Activated CD4-positive, alpha-beta T cell treated with anti-CD3 and anti-CD28 coated beads, Interleukin-2, amount 50 U/mL, for 16 hours (primary cell): ENCODE measurements at places on chromosomes 11 and 22.
A peak's percentile ranks its signal among the peaks of the same experiment; 100 is the strongest.

GRCh38 chr11:1892116-1892515 lies 421 bp upstream of the PRR33 start:
- DNase-seq: no peak

GRCh38 chr11:111494040-111494439 lies 18.1 kb downstream of the BTG4 start:
- DNase-seq: no peak

- DNase-seq: no peak
Observed at GRCh38 chr11:72771507-72771906, 19.3 kb upstream of the ARAP1 start.

GRCh38 chr11:8168485-8169257 lies at the start of gene RIC3:
RIC3 (minus strand) TSS chr11:8169025; CDS start chr11:8168989, 36 bp downstream.
- DNase-seq: peak; percentile 41

- DNase-seq: peak; percentile 98
Observed at GRCh38 chr11:71928737-71929443, at the start of gene RNF121. RNF121 (plus strand) TSS chr11:71929046; CDS start chr11:71929062, 16 bp downstream.

- no peak for DNase-seq
Observed at GRCh38 chr11:128085276-128085675, 502.1 kb downstream of the ETS1 start.

DNA sequence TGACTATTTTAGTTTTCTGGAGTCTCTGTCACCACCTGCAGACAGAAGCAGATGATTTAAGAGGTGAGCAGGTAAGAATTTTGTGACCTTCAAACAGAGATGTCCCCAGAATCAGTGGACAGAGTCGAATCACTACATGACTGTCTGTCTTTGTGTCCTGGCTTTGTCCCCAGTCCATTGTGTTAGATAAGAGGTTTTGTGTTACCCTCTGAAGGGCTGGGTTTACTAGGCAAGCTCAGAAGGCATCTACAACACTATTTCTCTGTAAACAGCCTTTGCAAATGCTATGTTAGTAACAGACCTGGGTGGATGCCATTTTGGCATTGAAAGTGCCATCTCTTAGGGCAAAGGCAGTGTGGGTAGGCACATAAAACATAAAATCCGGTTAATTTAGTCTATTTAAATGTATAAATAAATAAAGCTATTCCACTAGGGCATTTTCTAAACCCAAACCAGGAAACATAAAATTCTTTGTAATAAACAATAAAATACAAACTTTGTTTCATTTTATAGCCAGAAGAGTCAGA lies 40.3 kb upstream of the CADM1 start:
- no peak for DNase-seq

DNA sequence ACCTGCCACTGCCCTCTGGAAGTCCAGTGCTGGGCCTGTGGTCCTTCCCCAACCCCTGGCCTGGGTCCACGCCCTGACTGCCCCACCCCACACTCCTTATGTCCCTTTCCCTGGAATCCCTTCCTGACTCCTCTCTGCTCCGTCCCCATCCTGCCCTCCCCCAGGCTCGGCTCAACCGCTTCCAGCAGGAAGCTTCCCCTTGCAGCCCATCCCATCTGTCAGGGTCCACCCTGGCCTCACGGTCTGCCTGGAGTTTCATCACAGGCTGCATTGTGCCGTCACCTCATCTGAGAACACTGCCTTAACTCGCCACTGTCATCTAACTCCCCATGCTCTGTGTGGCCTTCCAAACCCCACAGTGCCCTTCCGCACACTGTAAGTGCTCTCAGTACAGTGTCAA lies 64.3 kb downstream of the NAT10 start:
- DNase-seq: no peak

- no peak for DNase-seq
Observed at GRCh38 chr11:120704256-120704750, 192.8 kb downstream of the GRIK4 start.

DNA sequence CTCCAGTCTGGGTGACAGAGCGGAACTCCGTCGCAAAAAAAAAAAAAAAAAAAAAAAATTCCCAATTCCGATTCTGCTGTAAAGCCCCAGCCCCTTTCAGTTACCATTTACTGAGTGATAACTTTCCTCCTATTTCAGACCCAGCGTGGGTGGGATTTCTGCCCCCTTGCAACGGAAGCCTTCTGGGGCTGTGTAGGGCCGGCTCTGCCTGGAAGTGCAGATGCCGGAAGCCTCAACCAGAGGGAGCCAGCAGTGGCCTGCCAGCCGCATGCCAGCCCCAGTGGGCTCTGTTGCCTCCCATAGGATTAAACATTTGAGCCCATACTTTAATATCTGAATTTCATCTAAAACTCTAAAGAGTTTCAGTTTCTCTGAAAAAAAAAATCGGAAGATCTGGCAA lies 60.0 kb upstream of the NUP50 start:
- no peak for DNase-seq

- DNase-seq: no peak
Observed at GRCh38 chr11:92557879-92558278, 333.3 kb downstream of the FAT3 start.
